Effector memory CD4-positive, alpha-beta T cell (primary cell): ENCODE measurements at places on chromosomes 16 and 17.

GRCh38 chr17:58306131-58306951 is 22.3 kb downstream of the TSPOAP1 start:
- no peak for DNase-seq
- H3K27me3 ChIP-seq, result no peaks in the 10 kb centered on the region
- no peak overlapping the region for H3K27ac ChIP-seq

DNA sequence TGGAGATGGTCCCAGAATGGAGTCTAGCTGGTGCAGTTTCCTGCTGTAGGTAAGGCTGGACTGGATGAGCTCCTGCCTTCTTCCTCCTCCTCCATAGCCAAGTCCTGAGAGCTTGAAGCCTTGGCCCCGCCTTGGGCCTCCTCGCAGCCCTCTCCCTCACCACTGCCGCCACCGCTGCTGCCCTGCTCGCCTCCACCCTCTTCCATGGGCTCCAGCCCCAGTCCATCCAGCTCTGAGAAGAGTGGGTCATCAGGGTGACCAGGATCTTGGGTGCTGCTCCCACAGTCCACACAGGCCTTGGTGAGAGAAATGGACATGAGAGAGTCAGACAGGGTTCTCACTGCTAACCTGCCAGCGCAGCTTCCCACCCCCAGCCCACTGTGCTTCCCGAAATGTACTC is 11.2 kb downstream of the PER1 start:
- no peak overlapping the region for H3K27ac ChIP-seq
- peaks cover 48% of the 10 kb centered on the region for H3K36me3 ChIP-seq
- no peaks in the 10 kb centered on the region for H3K27me3 ChIP-seq
- H3K4me1 ChIP-seq, result peaks cover 7% of the 10 kb centered on the region

DNA sequence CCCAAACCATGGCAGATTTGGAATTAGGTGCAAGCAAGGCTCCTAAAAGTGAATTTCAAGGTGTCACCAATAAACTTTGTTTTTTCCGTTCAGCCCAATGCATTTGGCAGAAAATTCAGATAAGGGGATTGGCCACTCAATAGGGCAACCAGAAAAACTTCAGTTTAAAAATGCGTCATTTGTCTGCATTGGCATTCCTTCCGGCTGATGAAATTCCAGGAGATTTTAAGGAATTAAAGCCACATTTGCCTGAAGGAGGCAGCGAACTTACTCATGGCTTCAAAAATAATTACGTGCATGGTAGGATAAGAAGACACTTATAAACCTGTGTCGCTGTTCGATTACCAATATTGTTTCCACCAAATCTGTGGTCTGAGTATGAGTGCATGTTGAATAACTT is 151.9 kb downstream of the SALL1 start:
- DNase-seq, result no peak
- no peaks in the 10 kb centered on the region for H3K4me1 ChIP-seq
- H3K27ac ChIP-seq, result no peak overlapping the region
- H3K36me3 ChIP-seq, result no peaks in the 10 kb centered on the region
- H3K4me3 ChIP-seq, result no peak overlapping the region

- H3K4me1 ChIP-seq, result no peaks in the 10 kb centered on the region
- no peaks in the 10 kb centered on the region for H3K36me3 ChIP-seq
- no peaks in the 10 kb centered on the region for H3K27me3 ChIP-seq
- no peak for DNase-seq
- no peak overlapping the region for H3K27ac ChIP-seq
- H3K4me3 ChIP-seq, result no peak overlapping the region
Observed at GRCh38 chr16:17887963-17888362, 417.2 kb upstream of the XYLT1 start.

DNA sequence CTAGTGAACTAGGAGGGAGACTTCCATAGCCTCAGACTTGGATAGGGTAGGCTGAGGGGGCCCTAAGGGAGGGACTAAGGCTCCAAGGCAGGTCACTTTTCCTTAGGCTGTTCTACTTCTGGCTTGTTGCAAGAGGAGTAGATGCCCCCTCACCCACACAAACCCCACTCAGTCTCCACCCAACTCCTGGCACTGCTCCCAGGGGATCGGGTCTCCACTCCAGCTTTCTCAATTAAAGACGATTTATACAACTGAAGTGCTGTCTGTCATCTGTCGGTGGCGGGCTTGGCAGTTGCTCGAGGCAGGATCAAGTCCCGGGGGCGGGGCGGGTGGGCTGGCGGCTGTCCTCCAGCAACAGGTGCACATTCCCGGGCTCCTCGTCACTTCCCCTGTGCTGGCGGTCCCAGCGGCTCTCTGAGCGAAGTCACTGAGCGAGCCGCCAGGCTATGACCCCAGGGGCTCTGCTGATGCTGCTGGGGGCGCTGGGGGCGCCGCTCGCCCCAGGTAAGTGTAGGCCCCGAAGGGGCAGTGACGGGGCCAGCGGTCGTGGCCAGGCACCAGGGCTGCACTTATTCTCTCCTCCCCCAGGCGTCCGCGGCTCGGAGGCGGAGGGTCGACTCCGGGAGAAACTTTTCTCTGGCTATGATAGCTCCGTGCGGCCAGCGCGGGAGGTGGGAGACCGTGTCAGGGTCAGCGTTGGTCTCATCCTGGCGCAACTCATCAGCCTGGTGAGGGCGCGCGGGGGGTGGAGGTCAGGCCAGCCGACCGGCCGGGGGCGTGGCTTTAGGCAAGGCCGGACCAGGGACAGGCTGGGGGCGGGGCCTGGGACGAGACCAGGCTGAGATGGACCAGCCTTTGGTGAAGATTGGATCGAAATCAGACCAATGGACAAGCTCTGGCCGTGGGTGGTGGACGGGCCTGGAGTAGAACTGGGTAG is at the start of gene CHRNB1:
CHRNB1 (plus strand) TSS at position 380 of the 937 bp plus-strand sequence; CDS start at position 447, 67 bp downstream.
- H3K4me1 ChIP-seq, result peaks cover 29% of the 10 kb centered on the region
- no peaks in the 10 kb centered on the region for H3K36me3 ChIP-seq
- no peak for DNase-seq
- H3K27me3 ChIP-seq, result peaks cover 39% of the 10 kb centered on the region

DNA sequence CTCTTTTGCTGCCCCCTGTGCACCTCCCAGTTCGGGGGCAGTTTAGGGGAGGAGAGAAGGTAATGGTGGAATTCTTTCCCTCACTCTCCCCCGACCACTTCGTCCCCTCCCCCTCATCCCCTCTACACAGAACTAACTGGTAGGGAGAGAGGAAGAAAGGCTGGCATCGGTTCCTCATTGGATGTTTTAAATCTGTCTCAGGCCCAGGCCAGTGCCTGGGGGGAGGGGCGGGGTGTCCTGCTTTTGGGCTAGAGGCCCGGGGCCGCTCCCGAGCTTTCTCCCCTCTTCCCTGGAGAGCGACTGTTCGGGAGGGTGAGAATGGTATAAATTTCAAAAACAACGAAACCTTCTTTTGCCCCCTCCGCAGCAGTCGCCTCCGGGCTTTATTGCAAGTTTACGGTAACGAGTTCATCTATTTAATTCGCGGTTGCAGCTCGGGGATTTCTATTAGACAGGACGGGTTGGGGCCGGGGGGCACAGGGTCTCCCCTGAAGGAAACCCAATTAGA is at the start of gene PRAC2:
PRAC2 (plus strand) TSS at position 271 of the 508 bp plus-strand sequence. CDS start 1,226 bp downstream, outside the sequence.
- no peaks in the 10 kb centered on the region for H3K36me3 ChIP-seq
- no peak for DNase-seq
- peaks cover 42% of the 10 kb centered on the region for H3K4me1 ChIP-seq
- no peak within 1 kb of the TSS for H3K27ac ChIP-seq
- no peak within 1 kb of the TSS for H3K4me3 ChIP-seq

GRCh38 chr17:29561554-29562517 is 5.0 kb downstream of the ABHD15 start:
- H3K4me1 ChIP-seq, result peaks cover 19% of the 10 kb centered on the region
- no peaks in the 10 kb centered on the region for H3K36me3 ChIP-seq
- DNase-seq, result no peak
- no peak overlapping the region for H3K27ac ChIP-seq
- H3K27me3 ChIP-seq, result no peaks in the 10 kb centered on the region

DNA sequence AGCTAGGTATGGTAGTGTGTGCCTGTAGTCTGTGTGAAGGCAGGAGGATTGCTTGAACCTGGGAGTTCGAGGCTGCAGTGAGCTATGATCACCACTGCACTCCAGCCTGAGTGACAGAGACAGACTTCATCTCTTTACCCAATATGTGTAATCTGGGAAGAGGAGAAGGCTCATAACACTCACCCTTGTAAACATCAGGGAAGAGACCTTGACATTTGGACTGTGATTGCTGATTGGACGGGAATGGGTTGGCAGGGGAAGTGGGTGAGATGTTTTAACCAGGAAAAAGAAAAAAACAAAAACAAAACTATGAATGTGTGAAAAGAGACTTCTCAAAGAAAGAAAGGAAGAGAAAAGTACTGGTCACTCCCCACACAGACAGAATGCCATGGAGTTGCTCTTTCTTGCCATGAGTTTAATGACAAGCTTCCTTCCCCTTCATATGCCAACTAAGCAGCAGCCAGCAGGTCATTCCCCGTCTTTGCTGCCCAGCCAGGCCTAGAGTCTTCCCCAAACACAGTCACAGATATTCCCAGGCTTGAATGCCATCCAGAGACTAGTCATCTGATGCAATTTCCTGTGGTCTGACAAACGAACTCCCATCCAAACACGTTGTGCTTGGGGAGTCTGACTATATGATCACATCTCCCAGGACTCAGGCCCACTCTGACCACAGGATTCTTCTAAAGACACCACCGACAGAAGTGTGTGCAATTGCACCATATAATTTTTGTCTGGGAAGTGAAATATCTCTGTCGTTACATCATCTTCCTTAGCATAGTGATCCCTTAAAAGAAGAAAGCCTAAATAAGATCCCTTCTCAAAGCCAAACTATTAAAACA is 3.6 kb upstream of the XAF1 start:
- no peak overlapping the region for H3K27ac ChIP-seq
- H3K36me3 ChIP-seq, result no peaks in the 10 kb centered on the region
- DNase-seq, result no peak
- H3K4me1 ChIP-seq, result peaks cover 12% of the 10 kb centered on the region
- H3K4me3 ChIP-seq, result no peak overlapping the region

- H3K36me3 ChIP-seq, result no peaks in the 10 kb centered on the region
- DNase-seq, result no peak
- H3K4me1 ChIP-seq, result no peaks in the 10 kb centered on the region
- H3K27me3 ChIP-seq, result no peaks in the 10 kb centered on the region
- no peak overlapping the region for H3K4me3 ChIP-seq
Observed at GRCh38 chr17:14903854-14904253, 361.3 kb downstream of the PMP22 start.

GRCh38 chr17:58310511-58311428 is 17.8 kb downstream of the TSPOAP1 start:
- H3K4me3 ChIP-seq, result no peak overlapping the region
- H3K4me1 ChIP-seq, result no peaks in the 10 kb centered on the region
- no peak for DNase-seq
- no peaks in the 10 kb centered on the region for H3K27me3 ChIP-seq
- H3K36me3 ChIP-seq, result peaks cover 20% of the 10 kb centered on the region

GRCh38 chr17:79821331-79822095 is 17.7 kb downstream of the CBX4 start:
- no peaks in the 10 kb centered on the region for H3K4me1 ChIP-seq
- no peak overlapping the region for H3K27ac ChIP-seq
- H3K36me3 ChIP-seq, result no peaks in the 10 kb centered on the region
- peaks cover 10% of the 10 kb centered on the region for H3K27me3 ChIP-seq
- DNase-seq, result no peak

- DNase-seq, result no peak
- H3K27ac ChIP-seq, result no peak overlapping the region
- H3K4me1 ChIP-seq, result peaks cover 29% of the 10 kb centered on the region
- H3K36me3 ChIP-seq, result no peaks in the 10 kb centered on the region
Observed at GRCh38 chr17:49993423-49994060, 1.5 kb downstream of the DLX3 start.

GRCh38 chr17:51238255-51238887 is 21.5 kb downstream of the MBTD1 start:
- no peaks in the 10 kb centered on the region for H3K4me1 ChIP-seq
- H3K27ac ChIP-seq, result no peak overlapping the region
- no peak overlapping the region for H3K4me3 ChIP-seq
- no peaks in the 10 kb centered on the region for H3K27me3 ChIP-seq
- DNase-seq, result no peak

- no peaks in the 10 kb centered on the region for H3K27me3 ChIP-seq
- H3K4me3 ChIP-seq, result no peak overlapping the region
- no peaks in the 10 kb centered on the region for H3K4me1 ChIP-seq
- H3K27ac ChIP-seq, result no peak overlapping the region
- DNase-seq, result no peak
- H3K36me3 ChIP-seq, result no peaks in the 10 kb centered on the region
Observed at GRCh38 chr16:88886845-88887521, 20.5 kb upstream of the PABPN1L start.

- no peak for DNase-seq
- no peak overlapping the region for H3K4me3 ChIP-seq
- no peak overlapping the region for H3K27ac ChIP-seq
- no peaks in the 10 kb centered on the region for H3K36me3 ChIP-seq
Observed at GRCh38 chr17:7184091-7184488, 4.9 kb upstream of the ASGR1 start.

DNA sequence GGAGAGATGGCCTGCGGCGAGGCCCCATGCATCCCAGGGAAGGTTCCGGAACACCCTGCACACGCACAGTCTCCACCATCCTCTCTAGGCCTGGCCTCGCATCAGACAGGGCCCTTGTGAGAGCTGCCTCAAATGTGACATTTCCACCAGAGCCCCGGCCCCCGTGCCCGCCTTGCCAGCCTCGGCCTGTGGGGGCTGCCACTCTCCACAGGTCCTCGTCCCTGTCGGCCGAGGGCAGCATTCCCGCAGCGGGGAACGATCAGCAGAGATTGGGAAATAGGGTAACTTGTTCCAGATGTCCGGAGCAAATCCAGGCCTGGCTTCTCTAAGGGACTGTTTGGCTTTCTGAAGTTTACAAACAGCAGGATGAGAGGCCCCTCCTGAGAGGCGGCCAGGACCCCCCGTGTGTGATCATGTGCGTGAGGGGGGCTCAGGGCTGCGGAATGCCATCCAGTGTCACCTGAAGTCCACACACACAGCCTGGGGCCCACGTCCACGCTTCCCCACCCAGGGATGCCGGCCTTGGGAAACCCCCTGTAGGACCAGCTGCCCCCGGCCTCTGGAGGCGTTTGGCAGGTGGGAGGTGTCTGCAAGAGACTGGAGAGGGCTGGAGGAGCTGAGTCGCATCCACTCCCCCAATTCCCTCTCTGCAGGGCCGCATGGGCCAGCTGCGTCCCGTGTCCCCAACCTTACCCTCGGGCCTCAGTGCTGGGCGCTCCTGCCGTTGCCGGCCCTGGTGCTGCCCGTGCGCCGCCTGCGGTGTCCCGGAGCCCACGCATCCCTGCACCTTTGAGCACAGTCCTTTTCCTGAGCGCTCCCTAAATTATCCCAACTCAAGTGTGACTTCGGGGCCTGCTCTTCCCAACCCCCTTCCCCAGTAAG is 70.4 kb downstream of the ZDHHC7 start:
- DNase-seq, result no peak
- no peak overlapping the region for H3K27ac ChIP-seq
- no peak overlapping the region for H3K4me3 ChIP-seq
- no peaks in the 10 kb centered on the region for H3K36me3 ChIP-seq
- no peaks in the 10 kb centered on the region for H3K27me3 ChIP-seq
- no peaks in the 10 kb centered on the region for H3K4me1 ChIP-seq

GRCh38 chr16:60181536-60181935 is 1447.4 kb upstream of the GOT2 start:
- no peak overlapping the region for H3K27ac ChIP-seq
- no peaks in the 10 kb centered on the region for H3K36me3 ChIP-seq
- no peak overlapping the region for H3K4me3 ChIP-seq
- H3K4me1 ChIP-seq, result no peaks in the 10 kb centered on the region

GRCh38 chr17:7308625-7309433 is 1.4 kb downstream of the EIF5A start:
- H3K4me1 ChIP-seq, result peaks cover 27% of the 10 kb centered on the region
- peak overlapping the region; percentile 98 for H3K27ac ChIP-seq
- no peaks in the 10 kb centered on the region for H3K27me3 ChIP-seq

- no peak overlapping the region for H3K27ac ChIP-seq
- DNase-seq, result no peak
- no peak overlapping the region for H3K4me3 ChIP-seq
Observed at GRCh38 chr17:8806253-8806925, 7.2 kb upstream of the MFSD6L start.
